Stimulated activated CD8-positive, alpha-beta memory T cell treated with anti-CD3 and anti-CD28 coated beads, Interleukin-2, amount 100 ng/mL, for 1 hour (primary cell): ENCODE measurements at places on chromosomes 12 and 14.

DNA sequence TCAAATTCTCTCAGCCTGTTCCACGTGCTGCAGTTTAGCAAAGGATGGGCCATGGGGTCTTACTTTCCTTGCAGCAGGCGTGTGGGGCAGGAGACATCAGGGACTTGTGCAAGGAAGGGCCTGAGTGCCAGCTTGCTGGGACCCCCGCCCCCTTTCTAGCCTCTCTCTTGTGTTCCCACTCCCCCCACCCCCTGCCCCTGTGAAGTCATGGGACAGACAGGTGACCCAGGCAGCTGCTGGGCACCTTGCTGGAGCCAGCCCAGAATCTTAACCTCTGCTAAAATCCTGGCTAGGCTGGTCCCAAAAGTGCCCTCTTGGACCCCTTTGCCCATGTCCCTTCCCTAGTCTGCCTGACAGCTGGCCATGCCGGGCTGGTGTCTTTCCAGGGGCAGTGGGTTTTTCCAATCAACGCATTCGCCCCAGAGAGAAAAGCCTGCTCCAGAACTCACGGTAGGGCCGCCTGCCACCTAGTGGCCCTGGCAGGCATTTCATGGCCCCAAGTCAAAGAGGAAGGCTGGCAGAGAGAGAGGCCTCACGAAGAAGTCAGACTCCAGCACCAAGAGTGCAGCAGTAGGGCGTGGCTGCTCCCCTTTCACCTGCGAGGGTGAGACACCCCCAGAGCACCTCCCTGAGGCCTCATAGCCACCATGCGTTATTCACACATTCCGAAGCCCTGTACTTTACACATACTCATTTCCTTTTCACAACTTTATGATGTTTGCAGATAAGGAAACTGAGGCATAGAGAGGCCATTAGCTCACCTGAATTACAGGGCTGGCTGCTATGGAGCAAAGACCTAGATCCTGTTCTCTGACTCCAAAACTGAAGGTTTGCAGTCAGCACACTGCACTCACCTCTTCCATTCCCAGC is 67.4 kb downstream of the LGMN start:
- peak; percentile 30 for DNase-seq

DNA sequence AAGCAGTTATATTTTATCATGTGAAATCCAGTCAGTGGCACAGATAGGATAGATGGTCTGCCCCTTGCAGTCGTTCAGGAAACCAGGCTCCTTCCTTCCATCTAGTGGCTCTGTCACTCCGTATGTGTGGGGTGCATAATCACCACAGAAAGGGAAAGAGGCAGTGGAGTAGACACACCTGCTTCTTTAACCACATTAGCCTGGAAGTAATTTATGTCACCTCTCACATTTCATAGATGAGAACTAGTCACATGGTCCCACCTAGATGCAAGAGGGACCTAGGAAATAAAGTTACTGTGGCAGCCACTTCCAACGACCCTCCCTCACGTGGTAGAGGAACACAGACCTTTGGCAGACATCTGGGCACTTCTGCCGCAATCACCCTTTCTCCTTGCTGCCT is 14.2 kb upstream of the RNU6-8 start:
- DNase-seq: no peak

- no peak for DNase-seq
Measured at GRCh38 chr12:69529021-69529420, 56.2 kb upstream of the CCT2 start.

GRCh38 chr14:90620568-90621077 is 195.6 kb downstream of the TTC7B start:
- DNase-seq: no peak

GRCh38 chr14:92589213-92589852 is 75.8 kb downstream of the RIN3 start:
- DNase-seq: no peak

GRCh38 chr14:83467811-83468210 is 1934.2 kb upstream of the SEL1L start:
- no peak for DNase-seq

- DNase-seq: no peak
Measured at GRCh38 chr12:124841558-124841945, 22.1 kb downstream of the SCARB1 start.

- DNase-seq: no peak
Measured at GRCh38 chr14:103347091-103347815, 13.2 kb downstream of the EIF5 start.

GRCh38 chr14:68506021-68506644 is 286.7 kb downstream of the ZFP36L1 start:
- no peak for DNase-seq

DNA sequence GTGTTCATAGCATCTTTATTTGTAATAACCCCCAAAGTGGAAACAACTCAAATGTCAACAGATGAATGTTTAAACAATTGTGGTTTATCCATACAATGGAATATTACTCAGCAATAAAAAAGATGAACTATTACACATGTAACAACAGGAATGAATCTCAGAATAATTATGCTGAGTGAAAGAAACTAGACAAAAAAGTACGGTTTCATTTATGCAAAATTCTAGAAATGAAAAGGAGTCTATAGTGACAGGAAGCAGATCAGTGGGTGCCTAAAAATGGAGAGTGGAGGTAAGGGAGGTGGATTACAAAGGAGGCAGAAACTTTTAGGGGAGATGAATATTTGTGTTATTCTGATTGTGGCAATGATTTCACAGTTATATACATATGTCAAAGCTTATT is 4.8 kb downstream of the PRKCH start:
- no peak for DNase-seq

DNA sequence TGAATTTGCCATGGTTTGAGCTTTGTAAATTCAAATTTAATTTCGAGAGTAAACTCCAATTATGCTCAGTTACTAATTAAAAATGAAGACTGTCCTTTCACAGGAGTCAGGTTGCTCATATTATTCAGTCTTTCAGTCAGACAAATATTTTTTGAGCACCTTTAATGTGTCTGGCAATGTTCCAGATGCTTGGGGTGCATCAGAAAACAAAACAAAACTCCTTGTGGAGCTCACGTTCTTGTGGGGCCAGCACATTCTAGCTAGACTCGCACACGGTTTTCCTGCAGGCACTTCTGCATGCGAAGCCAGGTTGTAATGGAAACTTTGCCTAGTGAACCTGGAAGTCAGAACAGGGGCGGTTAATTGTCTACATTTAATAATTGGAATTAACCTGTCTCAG is 64.0 kb upstream of the ATF1 start:
- DNase-seq: no peak

DNA sequence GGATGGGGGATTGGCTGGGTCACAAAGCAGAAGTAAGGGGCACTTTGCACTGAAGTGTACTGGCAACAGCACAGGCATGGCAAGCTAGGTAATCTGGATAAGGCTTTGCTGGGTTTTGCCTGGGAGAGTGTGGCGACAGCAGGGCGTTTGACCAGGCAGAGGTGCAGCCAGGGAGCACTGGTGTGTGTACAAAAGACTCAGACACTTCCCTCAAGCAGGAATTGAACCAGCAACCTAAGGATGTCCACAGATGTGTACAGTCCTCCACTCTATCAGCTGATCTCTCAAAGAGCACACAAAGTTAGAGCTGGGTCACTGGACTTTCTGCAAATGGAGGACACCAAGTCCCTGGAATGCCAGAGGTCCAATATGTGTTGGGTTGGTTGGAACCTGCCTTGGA is 15.4 kb upstream of the RNASE4 start:
- no peak for DNase-seq

DNA sequence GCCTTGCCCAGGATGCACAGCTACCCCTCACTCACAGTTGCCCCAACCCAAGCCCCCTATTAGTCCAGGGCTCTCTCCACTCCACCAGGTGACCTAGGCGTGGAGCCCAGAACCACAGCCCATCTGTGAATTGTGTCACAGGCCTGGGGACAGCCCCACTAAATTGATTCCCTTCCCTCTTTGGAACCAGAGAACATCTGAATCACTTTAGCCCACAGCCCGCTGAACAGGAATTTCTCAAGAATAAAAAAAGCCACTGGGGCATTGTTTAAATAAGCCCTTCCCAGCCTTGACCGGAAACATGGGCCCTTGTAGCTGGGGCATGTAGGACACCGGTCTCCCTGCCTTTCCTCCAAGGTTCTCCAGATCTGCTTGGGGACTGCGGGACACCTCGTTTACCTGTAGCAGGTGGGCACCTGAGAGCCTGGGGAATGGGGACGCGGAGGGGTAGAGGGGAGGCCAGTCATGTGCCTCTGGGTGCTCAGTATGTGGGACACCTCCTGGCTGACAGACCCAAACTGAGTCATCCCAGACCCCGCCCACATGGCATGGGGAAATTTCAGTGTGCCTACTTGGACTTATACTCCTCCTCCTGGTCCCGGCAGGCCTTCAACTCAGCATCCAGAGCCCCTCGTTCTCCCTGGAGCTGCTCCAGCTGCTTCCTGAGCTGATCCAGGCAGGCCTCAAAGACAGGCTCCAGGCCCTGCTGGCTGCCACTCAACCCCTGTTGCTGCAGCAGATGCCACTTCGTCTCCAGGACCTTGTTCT is 1.3 kb downstream of the KRT78 start:
- DNase-seq: no peak

GRCh38 chr12:47894068-47894467 is 10.7 kb downstream of the VDR start:
- no peak for DNase-seq

DNA sequence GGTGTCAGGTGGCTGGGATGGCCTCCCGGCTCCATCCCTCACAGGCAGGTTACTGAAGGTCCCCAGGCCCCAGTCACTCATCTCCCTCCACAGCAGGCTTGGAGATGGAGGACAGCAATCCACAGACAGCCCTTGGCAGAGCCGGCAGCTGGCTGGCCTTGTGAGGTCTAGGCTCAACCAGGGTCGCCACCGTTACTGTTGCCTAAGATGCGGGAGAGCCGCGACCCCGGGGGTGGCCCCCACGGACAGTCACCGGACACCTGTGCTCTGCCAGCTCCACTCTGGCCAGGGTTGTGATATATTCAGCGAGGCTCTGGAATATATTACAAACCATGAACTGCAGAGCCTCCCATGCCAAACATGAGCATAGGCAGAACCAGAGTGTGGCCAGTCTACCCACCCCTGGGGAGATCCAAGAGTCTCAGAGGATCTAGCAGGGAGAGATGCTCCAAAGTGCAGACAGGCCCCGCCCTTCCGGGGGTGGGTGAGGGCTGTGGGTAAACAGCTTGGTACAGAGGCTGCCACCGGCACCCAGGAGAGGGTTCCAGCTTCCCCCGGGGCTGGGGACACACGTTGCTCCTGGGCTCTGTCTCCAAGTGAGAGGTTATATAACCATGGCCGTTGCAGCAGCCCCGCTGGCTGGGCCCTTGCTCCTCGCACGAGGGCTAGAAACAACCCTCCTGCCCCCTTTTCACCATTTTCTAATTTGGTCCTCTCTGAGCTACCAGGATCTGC is 55.9 kb upstream of the DIO3 start:
- DNase-seq: no peak

DNA sequence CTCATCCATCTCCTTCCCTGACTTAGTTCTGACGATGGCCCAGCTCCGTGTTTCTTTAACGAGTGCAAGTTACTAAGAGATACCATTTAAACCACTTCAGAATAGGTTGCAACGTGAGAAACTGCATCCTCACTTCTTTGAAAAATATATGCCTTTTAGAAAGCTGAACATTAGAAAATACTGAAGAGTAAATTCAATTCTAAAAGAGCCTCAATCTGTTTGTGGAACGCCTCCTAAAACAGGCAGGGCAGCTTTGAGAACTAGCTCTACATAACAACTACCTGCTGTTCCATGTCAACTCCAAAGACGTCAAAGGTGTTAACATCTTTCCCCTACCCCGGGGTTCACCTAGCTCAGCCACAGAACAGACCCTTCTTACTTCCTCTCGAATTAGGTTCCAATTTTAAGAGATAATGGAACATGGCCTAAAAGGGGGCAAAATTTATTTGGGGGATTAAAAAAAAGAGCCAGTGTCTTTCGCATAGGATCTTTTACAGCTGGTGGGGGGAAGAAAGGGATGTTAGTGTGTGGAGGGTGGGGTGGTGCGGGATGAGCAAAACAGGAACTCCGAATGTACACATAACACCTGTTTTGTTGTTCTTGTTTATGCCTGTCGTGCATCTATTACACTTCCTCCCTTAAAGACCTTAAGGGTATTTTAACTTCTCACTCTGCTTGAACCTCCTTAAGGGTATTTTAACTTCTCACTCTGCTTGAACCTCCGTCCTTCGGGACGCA is 3.3 kb downstream of the BHLHE41 start:
- no peak for DNase-seq
